ENCODE measurements at places on chromosomes 3 and 15.

DNA sequence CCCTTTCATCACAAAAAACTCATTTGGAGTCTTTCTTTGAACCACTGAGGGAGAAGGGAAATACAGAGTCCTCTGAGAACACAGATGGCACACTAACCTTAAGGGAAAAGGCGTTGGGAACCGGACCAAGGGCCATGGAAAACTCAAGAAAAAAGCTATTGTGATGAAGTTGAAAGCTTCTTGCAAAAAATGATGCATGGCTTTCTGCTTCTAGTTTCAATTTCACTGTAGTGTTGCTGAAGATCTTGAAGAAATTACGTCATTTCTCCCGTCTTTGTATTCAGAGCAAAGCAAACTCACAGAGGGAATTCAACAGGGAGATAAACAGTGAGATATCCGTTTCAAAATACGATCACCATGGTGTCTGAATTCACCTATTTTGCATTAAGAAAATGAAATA, 642.3 kb upstream of the ADAMTS9 start:
- DNase-seq, result no peak

- DNase-seq, result no peak
Measured at GRCh38 chr15:42712584-42712983, 24.3 kb downstream of the CDAN1 start.

DNA sequence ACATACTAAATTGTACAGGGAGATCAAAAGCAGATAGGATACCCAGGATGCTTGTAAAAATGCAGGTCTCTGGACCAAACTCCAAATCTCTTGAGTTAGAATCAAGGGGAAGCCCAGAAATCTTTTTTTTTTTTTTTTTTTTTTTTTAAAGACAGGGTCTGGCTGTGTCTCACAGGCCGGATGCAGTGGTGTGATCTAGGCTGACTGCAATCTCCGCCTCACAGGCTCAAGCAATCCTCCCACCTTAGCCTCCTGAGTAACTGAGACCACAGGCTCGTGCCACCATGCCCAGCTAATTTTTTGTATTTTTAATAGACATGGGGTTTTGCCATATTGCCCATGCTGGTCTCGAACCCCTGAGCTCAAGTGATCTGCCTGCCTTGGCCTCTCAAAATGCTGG, 373.5 kb downstream of the SHQ1 start:
- DNase-seq, result no peak

- no peak for DNase-seq
Measured at GRCh38 chr3:27594096-27594690, 110.0 kb upstream of the SLC4A7 start.

DNA sequence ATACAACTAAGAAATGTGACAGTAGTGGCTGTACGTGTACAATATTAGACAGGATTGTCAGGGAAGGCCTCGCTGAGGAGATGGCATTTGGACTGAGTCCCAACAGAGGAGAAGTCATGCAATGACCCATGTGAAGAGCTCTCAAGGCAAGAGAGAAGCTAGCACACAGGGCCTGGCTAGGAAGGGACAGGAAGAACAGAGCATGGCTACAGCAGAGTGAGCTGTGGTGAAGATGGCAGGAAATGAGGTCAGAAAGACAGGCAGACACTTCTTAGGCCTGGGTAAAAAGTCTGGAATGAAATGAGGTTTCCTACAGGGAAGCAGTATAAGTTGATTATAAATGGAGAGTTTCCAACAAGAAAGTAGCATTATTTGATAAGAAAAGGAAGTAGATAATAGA, 33.2 kb upstream of the LEKR1 start:
- no peak for DNase-seq

DNA sequence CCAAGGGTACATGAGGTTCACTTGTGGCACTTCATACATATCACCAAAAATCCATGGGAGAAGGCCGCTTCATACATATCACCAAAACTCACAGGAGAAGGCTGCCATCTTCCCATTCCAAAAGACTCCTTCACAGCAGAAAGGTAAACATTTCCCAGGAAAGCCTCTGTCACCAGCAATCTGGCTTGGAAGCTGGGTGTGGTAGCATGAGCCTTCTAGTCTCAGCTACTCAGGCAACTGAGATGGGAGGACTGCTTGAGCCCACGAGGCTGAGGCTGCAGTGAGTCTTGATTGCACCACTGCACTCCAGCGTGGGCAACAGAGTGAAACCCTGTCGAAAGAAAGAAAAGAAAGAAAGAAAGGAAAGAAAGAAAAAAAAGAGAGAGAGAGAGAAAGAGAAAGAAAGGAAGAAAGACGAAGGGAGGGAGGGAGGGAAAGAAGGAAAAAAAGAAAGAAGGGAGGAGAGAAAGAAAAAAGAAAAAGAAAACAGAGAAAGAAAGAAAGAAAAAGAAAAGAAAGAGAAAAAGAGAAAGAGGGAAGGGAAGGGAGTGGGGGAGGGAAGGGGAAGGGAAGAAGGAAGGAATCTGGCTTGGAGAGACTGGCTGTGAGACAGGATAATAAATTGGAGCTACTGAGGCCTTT, 7.2 kb downstream of the LRIG1 start:
- DNase-seq, result no peak

DNA sequence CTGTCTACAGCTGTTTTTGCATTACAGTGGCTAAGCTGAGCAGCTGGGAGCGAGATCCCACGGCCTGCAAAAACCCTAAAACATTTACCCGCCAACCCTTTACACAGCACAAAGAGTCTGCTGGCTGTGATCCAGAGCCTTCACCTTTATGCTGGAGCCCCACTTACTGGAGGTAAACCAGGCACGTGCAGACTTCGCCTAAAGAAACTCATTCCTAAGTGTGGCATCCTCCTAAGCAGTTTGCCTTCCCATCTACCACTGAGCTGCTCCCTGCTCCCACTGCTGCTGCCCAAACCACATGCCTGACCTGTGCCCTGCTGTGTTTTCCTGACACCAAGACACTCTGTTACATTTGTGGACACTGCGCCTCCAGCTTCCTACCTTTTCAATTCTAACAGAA, 53.0 kb downstream of the CHSY1 start:
- no peak for DNase-seq

GRCh38 chr3:4606911-4607310, 113.8 kb downstream of the ITPR1 start:
- no peak for DNase-seq

GRCh38 chr3:152902141-152902669, 67.3 kb downstream of the P2RY1 start:
- DNase-seq, result no peak
